Naive thymus-derived CD4-positive, alpha-beta T cell (primary cell): ENCODE measurements at places on chromosomes 11 and 22.

DNA sequence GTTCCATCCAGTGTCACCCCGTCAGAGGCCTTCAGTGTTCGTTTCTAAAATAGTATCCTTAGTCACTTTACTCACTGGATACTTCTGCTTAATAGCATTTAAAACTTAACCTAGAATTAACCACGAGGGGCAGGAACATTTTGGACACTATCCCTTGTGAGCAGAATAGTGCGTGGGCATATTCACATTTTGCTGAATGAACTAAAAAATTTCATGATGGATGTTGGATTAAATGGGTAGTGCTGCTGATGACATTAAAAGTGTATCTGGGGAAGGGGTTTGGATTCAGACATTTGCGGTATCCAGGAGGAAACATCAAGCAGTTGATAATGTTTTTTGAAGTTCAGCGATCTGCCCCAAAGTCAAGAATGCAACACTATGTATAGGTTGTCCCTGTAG lies 750 bp upstream of the NAT10 start:
- peaks cover 18% of the 10 kb centered on the region for H3K4me1 ChIP-seq
- no peaks in the 10 kb centered on the region for H3K27me3 ChIP-seq
- no peak for DNase-seq
- H3K4me3 ChIP-seq, result peak overlapping the region; percentile 91
- H3K27ac ChIP-seq, result peak overlapping the region; percentile 83

- DNase-seq, result peak; percentile 21
- no peaks in the 10 kb centered on the region for H3K27me3 ChIP-seq
- no peaks in the 10 kb centered on the region for H3K36me3 ChIP-seq
- H3K4me1 ChIP-seq, result no peaks in the 10 kb centered on the region
- no peak overlapping the region for H3K4me3 ChIP-seq
Observed at GRCh38 chr22:25172153-25172552, 27.5 kb upstream of the CRYBB3 start.

DNA sequence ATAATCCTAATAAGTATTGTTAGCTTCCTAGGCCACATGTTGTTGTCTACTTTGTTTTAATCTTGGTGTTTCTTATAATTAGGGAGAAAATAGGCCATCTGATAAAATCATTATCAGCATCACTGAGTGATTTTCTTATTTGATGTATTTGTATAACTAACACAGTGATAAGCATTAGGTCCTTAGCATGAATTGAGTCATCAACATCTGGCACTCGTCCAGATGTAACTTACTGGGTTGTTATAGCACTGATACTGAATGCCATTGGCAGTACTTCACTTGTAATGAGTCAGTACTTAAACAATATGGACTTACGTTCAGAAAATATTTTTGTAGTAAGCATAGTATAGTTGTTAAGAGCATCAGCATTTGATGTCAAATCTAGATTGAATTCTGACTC lies 16.2 kb downstream of the API5 start:
- H3K4me3 ChIP-seq, result no peak overlapping the region
- H3K4me1 ChIP-seq, result no peaks in the 10 kb centered on the region
- no peak overlapping the region for H3K27ac ChIP-seq
- H3K27me3 ChIP-seq, result no peaks in the 10 kb centered on the region
- peaks cover 41% of the 10 kb centered on the region for H3K36me3 ChIP-seq

DNA sequence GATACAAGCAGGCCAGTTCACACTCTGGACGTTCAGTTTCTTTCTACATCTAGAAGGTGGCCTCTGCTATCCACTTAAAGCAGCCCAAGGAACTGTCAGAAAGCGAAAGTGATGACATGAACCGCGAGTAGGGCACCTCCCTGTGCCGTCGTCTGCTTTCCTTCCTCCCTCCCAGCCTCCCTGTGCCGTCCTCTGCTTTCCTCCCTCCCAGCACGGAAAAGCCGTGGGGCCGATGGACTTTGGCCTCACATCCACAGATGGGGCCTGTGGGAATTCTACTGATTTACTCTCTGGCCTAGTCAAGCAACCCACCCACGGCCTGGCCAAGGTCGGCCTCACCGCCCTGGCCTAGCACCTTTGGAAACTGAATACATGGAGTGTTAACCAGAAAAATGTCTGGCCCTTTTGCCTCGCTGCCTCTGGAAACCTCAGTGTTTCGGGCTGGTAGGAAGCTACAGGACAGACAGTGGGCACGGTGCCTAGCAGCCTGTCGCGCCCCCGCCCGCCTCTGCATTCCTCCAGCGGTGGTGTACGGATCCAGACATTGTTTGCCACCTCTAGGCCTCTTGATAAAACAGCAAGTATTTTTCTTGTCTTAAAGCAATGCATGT lies 14.2 kb downstream of the PEX26 start:
- H3K36me3 ChIP-seq, result peaks cover 60% of the 10 kb centered on the region
- DNase-seq, result no peak
- H3K27ac ChIP-seq, result no peak overlapping the region

DNA sequence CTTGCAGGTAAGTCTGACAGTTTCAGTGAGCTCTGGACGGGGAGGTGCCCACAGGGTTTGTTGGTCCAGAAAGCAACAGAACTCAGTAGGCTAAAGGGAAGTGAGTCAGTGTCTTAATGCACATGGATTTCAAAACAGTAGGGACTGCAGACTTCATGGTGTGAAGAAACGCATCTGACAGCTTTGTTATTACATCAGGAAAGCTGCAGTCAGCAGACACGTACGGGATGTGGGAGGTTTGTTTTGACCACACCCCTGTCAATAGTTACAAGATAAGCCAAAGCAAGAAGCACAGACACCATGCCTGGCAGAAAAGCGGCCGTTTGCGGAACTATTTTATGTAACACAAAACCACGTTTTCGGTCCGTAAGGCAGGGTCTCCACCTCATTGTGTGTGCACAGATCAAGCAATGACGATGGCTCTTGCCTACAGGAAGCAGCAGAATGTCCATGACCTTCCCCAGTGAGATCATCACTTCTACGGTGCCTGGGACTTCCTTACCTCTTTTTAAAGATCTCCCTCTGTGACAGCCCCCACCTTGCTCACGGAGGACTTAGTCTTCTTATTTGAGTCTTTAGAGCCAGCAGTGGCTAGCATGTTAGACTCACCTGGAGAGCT lies 58.2 kb upstream of the FTH1 start:
- no peaks in the 10 kb centered on the region for H3K27me3 ChIP-seq
- H3K27ac ChIP-seq, result peak overlapping the region; percentile 93
- H3K36me3 ChIP-seq, result no peaks in the 10 kb centered on the region
- DNase-seq, result peak; percentile 90
- H3K4me1 ChIP-seq, result peaks cover 9% of the 10 kb centered on the region

- H3K4me3 ChIP-seq, result no peak overlapping the region
- H3K27me3 ChIP-seq, result no peaks in the 10 kb centered on the region
- H3K4me1 ChIP-seq, result no peaks in the 10 kb centered on the region
- no peak overlapping the region for H3K27ac ChIP-seq
Observed at GRCh38 chr11:75233754-75234172, 6.8 kb upstream of the TPBGL start.
